Dermis microvascular lymphatic vessel endothelial cell (primary cell): ENCODE measurements at places on chromosomes 2 and 18.

DNA sequence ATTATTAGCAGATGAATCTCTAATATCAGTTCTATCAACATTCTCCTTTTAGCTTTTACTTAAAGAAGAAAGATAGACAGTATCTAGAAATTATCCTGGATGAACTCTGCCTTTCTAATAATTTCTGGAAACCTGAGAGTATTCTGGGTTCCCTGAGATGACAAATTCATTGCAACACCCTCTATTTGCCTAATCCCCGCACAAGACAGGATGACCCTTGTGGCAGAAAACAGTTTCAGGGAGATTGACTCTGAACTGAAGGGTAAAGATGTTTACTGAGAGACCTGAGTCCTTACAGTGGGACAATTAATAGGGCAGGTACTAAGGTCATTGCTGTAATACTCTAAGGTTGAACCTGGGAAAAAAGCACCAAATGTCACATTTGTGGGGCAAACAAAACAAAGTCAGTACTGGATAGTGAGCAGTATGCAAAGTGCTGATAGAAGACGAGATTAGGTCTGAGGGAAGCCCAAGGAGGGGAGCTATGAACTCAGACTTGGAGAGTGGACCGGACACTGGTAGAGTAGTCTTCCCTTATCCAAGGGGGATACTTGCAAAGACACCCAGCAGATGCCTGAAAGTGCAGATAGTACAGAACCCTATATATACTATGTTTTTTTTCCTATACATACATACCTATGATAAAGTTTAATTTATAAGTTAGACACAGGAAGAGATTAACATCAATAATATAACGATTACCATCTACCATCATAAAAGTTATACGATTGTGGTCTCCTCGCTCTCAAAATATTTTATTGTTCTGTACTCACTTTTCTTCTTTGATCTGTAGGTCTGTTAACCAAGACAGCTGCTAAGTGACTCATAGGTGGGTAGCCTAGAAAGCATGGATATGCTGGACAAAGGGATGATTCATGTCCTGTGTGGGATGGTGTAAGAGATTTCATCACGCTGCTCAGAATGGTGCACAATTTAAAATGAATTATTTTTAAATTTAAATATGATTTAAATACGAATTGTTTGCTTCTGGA is 148.3 kb upstream of the KLHL14 start:
- DNase-seq, result peak; percentile 90

DNA sequence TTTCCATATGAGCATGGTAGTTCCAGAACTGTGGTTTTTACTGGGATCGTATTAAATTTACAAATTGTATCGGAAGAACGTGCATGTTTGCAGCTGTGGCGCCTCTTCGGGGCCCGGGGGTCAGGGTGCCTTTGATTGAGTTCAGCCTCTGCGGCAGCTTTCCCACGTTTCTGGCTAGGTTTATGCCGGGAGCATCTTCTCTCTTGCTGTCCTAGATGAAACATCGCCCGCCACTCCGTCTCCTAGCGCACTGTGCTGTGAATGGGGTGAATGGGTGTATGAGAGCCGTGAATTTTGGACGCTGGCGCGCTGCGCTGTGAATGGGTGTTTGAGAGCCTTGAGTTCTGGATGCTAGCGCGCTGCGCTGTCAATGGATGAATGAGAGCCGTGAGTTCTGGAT is 12.3 kb downstream of the PDCD1 start:
- DNase-seq, result no peak

- peak; percentile 85 for DNase-seq
Observed at GRCh38 chr2:64807417-64807816, 153.7 kb upstream of the SERTAD2 start.

GRCh38 chr2:104856086-104856972 is 2.4 kb downstream of the POU3F3 start:
- DNase-seq, result no peak

- no peak for DNase-seq
Observed at GRCh38 chr2:60535685-60536312, 17.7 kb downstream of the BCL11A start.

GRCh38 chr2:65730186-65730585 is 297.8 kb upstream of the SPRED2 start:
- no peak for DNase-seq

DNA sequence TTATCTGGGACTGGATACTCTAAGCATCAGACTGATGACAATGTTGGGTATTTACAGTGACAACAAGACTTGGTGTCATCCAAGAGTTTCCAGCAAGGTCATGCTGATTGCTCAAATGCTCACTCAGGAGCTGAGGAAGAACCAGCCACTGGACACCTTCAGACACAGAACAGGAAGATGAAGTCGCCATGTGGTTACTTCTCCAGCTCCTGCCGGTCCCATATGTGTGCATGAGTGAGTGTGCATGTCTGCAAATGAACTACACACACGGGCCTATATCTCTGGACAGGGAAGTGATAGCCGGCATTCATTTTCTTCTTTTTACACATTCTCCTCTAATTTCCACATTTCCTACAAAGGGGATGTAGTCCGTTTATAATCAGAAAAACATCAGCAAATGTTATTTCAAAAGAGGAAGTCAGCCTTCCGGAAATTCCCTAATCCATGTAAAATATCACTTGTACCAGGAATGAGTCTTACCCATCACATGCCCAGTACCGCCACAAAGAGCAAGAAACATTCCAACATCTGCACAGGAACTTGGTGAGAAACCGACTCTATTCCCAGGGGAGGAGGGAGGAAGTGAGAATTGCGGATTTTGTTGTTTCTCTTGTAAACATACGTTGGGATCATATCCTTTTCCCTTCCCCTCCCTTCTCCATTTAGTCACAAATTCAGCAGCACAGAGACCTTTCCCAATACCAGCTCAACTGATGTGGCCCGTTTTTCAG is 10.8 kb downstream of the RFX8 start:
- DNase-seq, result peak; percentile 81

DNA sequence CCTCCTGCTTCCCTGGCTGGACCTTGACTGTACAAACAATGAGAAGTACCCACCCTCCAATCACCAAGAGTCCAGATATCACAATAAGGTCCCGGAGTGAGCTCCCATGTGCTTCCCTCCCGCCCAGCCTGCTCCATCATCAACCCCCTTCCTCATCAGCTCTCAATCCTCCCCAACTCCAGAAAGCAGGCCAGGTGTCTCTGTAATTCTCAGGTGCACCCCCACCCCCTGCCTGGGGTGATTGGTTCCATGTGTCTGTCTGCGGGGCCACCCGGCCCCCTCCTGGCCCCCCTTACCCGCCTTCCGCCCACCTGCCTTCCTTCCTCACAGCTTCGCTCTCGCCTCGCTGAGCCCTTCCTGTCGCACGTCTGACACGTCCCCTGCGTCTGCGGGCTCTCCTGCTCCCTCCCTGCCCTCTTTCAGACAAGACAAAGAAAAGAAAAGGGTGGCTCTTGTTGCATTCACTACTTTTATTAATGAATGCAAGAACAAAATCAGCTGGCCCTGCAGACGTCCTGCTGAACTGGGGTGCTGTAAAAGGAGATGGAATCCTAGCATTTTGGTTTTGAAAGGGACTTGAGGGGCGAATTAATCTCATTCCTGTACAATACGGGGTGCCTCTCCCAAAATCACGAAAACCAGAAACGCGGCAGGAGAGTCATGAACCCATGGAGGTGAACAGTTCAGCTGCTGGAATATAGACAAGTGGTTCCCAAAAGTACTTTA is 26.5 kb upstream of the IGFBP2 start:
- DNase-seq, result no peak

- no peak for DNase-seq
Observed at GRCh38 chr2:128488434-128488833, 169.8 kb upstream of the HS6ST1 start.

DNA sequence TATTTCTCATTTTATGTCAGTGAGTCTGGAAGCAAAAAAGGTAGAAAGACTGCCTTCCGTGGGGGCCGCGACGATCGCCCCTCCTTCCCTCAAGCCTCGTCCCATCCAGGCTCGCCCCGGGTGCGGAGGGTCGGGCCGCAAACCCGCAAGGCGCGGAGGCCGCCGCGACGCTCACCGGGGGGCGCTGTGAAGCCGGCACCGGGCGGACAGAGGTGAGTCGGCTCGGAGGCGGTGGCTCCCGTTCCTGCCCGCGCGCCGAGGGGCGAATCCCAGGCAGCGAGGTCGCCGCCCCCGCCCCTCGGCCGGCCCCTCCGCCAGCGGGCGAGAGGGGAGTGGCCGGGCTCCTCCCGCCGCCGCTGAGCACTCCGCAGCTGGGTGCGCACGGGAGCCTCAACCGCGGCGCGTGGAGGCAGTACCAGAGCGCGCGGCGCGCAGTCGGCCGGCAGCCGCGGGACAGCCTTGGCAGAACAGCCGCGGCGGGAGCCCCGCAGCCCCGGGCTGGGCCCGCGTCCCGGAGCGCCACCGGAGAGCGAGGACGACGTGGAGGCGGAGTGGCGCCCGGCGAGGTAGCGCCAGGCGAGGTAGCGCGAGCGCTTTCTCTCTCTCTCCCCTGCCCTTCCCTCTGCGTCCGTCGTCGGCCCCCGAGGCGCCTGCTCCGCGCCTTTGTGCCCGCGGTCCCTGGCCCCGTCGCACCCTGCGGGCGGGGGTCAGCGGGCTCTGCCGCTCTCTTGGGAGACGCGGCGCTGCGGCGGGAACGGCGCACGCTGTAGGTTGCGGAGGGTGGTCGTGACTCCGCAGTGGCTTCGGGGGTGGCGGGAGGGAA is at the start of gene MYO1B:
Gene MYO1B, plus strand, starts transcription at position 359 of the 823 bp plus-strand sequence. CDS start 31,492 bp downstream, outside the sequence.
- DNase-seq, result peak; percentile 63

- DNase-seq, result no peak
Observed at GRCh38 chr2:145777914-145778313, 1258.0 kb upstream of the ZEB2 start.

- DNase-seq, result no peak
Observed at GRCh38 chr2:165697748-165698443, 96.2 kb downstream of the GALNT3 start.

DNA sequence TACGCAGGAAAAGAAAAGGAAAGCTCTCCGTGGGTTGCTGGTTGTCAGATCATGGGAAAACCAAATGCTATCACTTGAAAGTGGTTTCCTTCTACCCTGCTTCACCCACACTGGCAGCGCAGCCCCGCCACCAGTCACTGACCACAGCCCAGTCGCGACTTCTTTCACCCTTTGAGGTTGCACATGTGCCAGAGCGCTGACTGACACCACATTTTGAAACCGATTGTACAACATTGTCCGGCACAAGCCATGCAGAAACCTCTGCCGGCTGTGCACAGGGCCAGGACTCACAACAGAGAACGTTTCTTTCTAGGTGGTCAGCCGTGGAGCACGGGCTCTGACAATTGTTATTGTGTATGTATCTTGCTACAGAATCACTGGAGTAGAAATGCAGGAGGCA is 827.2 kb upstream of the POU3F3 start:
- no peak for DNase-seq

GRCh38 chr2:174771631-174772471 is 7.6 kb upstream of the CHRNA1 start:
- peak; percentile 51 for DNase-seq

GRCh38 chr18:43772907-43773306 is 495.6 kb upstream of the SYT4 start:
- DNase-seq, result no peak

DNA sequence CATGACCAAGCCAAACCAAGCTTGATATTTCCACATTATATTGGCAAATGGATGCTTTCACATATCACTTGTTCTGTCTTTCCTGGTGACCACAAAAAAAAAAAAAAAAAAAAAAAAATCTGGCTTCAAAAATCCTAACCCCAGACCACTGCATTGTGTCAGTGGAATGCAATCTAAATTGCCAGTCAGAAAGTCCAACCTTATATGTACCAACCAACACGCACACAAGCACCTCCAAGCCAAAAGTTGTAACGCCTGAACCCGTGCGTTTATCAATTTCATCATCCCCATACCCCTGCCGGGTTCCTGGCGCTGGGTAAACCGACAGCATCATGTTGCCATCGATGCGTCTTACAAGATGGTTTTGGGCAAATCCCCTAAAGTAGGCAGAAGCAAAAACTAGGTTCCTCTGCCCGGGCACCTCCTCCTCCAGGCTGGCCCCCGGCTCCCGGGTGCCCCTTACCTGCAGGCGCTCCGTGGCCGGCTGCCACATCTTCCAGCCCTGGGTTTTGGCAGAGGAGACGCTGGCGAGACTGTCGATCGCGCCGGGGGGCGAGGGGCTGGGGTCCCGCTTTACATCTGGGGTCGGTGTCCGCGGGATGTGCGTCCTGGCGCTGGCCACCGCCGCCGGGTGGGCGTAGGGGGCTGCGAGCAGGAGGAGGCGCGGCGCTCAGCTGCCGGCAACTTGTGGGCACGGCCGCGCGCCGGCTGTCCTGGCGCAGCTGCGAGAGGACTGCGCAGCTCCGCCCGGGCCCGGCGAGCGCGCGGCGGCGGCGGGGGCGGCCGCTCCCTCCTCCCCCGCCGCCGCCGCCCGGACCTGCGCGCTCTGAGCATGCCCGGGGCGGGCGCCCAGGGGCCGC is at the start of gene PID1:
Gene PID1, minus strand, starts transcription at position 737 of the 860 bp plus-strand sequence. Its CDS starts 244 bp downstream, at position 493.
- DNase-seq, result no peak

- peak; percentile 19 for DNase-seq
Observed at GRCh38 chr2:44560352-44560751, 198.6 kb downstream of the CAMKMT start.

GRCh38 chr2:64910972-64911433 is 78.2 kb upstream of the SLC1A4 start:
- no peak for DNase-seq

DNA sequence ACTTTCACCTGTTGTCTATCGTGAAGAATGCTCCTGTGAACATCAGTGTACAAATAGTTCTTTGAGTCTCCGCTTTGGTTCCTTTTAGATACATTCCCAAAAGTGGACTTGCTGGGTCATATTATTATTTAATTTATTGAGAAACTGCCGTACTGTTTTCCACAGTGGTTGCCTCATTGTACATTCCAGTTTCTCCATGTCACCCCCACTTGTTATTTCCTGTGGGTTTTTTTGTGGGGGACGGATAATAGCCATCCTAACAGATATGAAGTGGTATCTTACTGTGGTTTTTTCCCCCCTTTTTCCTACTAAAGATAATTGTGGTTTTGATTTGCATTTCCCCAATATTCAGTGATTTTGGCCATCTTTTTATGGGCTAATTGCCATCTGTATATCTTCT is 53.8 kb downstream of the SMCHD1 start:
- no peak for DNase-seq

DNA sequence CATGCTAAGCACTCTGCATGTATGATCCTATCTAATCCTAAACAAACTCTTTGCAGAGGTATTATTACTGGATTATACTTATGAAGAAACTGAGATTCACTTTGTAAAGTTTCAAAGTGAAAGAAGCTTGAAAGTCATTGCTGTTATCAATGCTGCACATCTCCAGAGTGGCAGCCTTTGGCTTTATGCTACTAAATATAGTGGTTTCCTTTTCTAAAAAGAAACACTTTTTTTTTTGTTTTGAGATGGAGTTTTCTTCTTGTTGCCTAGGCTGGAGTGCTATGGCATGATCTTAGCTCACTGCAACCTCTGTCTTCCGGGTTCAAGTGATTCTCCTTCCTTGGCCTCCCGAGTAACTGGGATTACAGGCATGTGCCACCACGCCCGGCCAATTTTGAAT is 114.9 kb upstream of the RAB27B start:
- no peak for DNase-seq
